ENCODE measurements at places on chromosomes 3 and 15.

GRCh38 chr15:60908332-60908731 lies 320.8 kb downstream of the RORA start:
- no peak for DNase-seq

GRCh38 chr3:173258697-173259096 lies 117.7 kb upstream of the SPATA16 start:
- DNase-seq: no peak

GRCh38 chr3:122577409-122578031 lies at the start of gene PARP15:
TSS of gene PARP15 (plus strand) at chr3:122577650. CDS start at chr3:122577668, 18 bp downstream.
- DNase-seq: no peak

DNA sequence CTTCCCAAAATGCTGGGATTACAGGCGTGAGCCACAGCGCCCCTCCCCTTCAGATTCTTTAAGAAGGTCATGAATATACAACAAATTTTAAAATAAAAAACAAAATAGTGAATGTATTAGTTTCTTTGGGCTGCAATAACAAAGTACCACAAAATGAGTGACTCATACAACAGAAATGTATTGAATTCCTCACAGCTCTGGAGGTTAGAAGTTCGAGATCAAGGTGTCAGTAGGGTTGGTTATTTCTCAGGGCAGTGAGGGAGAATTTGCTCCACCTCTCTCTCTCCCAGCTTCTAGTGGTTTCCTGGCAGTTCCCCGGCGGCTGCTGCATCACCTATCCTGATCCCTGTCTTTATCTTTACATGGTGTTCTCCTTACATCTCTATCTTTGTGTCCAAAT lies 804.0 kb downstream of the ROBO1 start:
- DNase-seq: no peak

- DNase-seq: no peak
Observed at GRCh38 chr3:143298886-143299535, 179.4 kb downstream of the CHST2 start.

DNA sequence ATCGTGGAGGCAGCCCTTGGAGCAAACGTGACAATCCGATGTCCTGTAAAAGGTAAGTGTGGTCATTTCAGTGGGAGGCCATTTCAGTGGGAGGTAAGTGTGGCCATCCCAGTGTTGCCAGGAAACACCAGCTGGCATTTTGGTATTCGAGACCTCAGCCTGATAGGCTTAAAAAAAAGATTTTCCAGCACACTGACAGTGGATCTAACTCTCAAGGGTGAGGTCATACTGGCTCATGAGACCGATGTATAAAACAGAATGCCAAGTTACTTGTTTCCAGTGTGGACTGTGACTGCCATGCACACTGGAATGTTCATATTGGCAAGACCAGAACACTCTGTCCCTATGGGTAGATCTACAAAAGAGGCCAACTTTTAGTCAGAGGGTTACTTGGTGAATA lies 244.4 kb upstream of the GOLGA6L4 start:
- no peak for DNase-seq

- DNase-seq: no peak
Observed at GRCh38 chr15:88256279-88257230, at the start of gene NTRK3. TSS of gene NTRK3 (minus strand) at chr15:88256739. CDS start at chr15:88256153, 586 bp downstream.

GRCh38 chr3:175255698-175256097 lies 396.6 kb downstream of the NAALADL2 start:
- DNase-seq: no peak

DNA sequence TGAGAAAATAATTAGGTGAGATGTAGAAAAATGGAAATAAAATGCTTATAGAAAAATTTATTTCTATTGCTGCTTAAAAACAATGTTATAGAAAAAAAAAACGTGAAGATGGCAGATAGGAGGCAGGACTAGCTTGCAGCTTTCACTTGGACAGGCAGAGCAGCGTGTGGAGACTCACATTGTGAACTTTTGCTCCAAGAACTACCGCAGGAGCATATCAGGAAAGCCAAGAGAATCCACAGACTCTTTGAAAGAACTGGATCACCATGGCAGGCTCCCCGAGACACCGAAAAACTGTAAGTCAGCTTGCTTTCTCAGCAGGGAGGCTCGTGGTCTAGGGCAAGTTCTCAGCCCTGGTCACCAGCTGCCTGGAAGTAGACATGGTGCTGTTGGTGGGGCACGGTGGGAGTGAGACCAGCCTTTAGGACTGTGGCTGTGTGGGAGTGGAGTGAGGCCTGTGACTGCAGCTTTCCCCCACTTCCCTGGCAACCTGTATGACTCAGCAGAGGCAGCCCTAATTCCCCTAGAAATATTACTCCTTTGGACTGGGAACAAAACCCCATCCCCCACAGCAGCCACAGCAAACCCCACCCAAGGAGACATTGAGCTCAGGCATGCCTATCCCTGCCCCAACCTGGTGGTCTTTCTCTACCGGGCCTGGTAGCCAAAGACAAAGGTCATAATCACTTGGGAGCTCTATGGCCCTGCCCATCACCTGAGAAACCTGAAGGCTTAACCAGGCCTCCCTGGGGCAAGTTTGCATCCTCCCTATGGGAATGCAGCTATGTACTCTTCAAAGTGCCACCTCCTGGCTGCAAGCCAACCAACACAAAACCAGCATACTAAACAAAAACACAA lies 22.8 kb downstream of the STRIT1 start:
- DNase-seq: no peak

- DNase-seq: no peak
Observed at GRCh38 chr15:70253461-70254156, 155.9 kb upstream of the TLE3 start.

DNA sequence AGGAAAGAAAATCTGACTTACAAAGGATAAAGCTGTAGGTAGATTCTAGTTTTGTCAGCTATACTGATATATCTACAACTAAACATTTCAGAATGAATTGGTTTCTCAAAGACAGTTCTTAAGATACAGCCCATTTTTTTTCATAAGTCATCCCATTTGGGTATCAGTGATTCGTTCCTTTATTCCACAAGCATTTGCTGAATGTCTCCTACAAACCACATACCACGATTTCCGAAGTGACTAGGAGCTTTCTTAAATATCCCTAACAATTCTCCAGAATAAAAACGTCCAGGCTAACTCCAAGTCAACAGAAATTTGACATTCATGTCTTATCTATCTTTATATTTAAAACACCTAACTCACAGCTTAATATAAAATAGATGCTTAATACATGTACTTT lies 59.8 kb downstream of the TP53BP1 start:
- no peak for DNase-seq

DNA sequence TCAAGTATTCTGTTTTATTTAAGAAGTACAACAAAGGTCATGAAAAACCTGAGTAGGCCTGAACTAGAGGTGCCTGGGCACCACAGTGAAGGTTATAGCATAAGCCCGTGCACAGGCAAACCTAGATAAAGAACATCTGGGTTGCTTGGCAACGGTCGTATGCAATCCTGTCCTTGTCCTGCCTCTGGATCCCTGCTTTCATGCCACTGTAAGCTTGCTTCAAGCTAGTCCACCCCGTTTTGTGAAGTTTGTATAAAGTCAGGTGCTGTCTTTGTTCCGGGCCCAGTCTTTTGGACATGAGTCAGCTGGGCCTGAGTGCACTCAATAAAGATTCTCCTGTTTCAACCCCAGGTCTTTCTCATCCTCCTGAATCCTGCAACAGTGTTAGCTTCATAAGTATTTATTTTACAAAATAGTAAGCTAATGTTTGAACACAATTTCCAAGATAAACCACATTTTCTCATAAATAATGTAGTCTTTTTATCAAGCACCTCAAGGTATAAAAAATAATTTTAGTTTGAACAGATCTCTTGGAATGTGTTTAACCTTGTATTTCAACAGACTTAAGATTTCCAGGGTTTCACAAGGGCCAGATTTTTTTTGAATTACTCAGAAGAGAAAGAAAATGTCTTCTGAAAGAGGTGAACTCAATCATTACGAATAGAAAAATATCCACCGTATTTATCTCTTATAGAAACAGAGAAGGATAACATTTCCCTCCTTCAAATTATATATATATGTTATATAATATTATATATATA lies 14.3 kb upstream of the SLC9C1 start:
- no peak for DNase-seq

DNA sequence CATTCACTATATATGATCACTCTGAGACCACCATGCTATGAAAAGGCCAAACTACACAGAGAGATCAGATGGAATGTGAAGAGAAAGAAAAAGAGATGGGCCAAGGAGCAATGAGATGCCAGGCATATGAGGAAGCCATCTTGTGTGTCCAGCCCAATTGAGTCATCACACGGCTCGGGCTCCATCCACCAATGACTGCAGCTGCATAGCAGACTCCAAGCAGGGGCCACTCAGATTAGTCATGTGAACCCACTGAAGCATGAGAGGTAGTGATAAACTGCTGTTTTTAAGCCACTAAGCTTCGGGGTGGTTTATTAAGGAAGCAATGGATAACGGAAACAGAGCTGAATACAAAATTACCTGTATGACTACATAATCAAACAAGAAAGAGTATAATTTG lies 185.9 kb downstream of the SUCLG2 start:
- no peak for DNase-seq
